ENCODE measurements at places on chromosomes 3 and 15. TPM values are rescaled to one million over a fixed set of nuclear protein-coding genes. Genes with fewer than 3 reads are reported as not detected.

DNA sequence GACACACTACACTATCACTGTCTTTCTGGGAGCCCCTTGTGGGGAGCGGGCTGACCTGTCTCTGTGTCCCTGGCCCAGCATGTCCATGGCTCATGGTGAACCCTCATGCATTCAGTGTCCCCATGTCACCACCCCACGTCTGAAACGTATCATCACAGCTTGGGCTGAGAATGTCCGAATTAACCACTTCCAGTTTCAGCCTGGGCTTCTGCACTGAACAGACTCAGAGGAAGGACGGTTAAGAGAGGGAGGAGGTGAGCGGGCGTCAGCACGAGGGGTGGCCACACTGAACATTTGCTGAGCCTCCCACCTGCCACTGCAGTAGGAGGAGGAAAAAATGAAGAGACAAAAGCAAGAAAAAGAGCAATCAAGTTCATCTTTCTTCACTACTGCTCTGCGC, 30.5 kb downstream of the ATP2B2 start:
- no peak overlapping the region for H3K27ac ChIP-seq
- no peaks in the 10 kb centered on the region for H3K4me1 ChIP-seq
- peaks cover 9% of the 10 kb centered on the region for H3K27me3 ChIP-seq

- H3K36me3 ChIP-seq = no peaks in the 10 kb centered on the region
- DNase-seq = peak; percentile 15
- H3K4me3 ChIP-seq = no peak overlapping the region
These were observed 397.7 kb downstream of the DIPK2A start for GRCh38 chr3:144369129-144369879.

DNA sequence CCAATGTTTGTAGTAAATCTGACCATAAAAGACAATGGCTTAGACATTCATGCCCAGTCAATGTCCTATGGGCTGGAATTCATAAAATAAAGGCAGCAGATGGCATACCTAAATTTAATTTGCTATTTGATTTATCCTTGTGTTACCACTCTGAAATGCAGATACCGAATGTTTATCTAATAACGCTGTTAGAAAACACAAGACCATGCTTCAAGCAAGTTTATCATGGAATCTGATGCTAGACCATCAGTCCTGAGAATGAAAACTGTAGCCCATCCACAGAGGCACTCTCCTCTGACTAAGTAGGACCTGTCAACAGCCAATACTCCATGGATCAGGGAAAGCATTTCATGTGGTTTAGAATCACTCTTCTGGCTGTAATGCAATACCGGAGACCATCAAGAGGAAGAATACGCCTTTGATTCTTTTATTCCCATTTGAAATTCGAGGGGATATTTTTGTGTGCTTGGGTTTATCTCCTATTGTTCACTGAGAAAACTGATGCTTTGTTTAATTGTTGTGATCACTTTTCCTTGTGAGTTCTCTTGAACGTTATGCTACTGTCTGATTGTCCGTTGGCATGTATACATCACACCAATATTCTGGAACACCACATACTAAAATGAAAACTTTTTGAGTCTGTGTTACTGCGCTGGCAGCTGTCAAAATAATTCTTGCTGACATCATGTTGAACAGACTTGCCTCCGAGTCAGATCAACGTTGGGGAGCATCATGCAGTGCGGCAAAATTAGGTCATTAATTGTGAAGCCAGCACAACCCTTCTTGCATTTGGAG, 12.1 kb upstream of the CPB1 start:
- H3K4me1 ChIP-seq = no peaks in the 10 kb centered on the region
- DNase-seq = no peak
- H3K27me3 ChIP-seq = no peaks in the 10 kb centered on the region
- no peak overlapping the region for H3K4me3 ChIP-seq
- no peak overlapping the region for H3K27ac ChIP-seq

DNA sequence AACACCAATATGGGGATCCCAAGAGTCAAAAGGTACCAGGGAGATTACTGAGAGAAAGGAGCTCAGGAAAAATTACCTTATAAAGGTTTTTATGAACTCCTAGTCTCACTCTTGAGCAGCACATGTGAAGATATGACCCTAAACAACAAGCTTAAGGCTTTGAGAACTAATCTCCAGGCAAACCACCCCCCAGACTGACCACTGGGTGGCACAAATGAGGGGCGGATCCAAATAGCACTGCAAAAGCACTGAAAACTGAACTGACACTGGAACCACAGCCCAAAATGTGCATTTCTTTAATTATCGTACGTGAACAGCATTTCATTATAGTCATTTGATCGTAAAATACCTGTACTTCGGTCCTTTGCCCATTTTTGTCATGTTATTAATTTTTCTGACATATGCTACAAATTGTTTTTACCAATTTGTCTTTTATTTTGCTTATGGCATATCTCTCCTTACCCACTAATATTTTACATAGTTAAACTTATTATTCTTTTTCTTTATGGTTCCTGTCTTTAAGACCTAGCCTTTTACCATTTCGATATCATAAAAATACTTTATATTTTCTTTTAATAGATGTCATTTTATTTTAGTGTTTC, 31.5 kb upstream of the TFDP2 start:
- DNase-seq = peak; percentile 30
- H3K27ac ChIP-seq = no peak overlapping the region
- H3K36me3 ChIP-seq = peaks cover 12% of the 10 kb centered on the region
- no peaks in the 10 kb centered on the region for H3K4me1 ChIP-seq

GRCh38 chr3:155323063-155323666, 29.7 kb upstream of the STRIT1 start:
- no peaks in the 10 kb centered on the region for H3K27me3 ChIP-seq
- peak; percentile 63 for DNase-seq
- H3K27ac ChIP-seq = no peak overlapping the region
- H3K36me3 ChIP-seq = no peaks in the 10 kb centered on the region
- no peak overlapping the region for H3K4me3 ChIP-seq

- H3K27ac ChIP-seq = no peak overlapping the region
- peaks cover 3% of the 10 kb centered on the region for H3K36me3 ChIP-seq
- H3K4me3 ChIP-seq = no peak overlapping the region
- no peaks in the 10 kb centered on the region for H3K27me3 ChIP-seq
- no peak for DNase-seq
These were observed 51.5 kb downstream of the AAGAB start for GRCh38 chr15:67202991-67203390.

- DNase-seq = no peak
- no peaks in the 10 kb centered on the region for H3K4me1 ChIP-seq
- no peaks in the 10 kb centered on the region for H3K36me3 ChIP-seq
- no peak overlapping the region for H3K4me3 ChIP-seq
These were observed 1042.9 kb downstream of the ROBO1 start for GRCh38 chr3:78724859-78725258.

- DNase-seq = no peak
- H3K4me1 ChIP-seq = no peaks in the 10 kb centered on the region
- H3K36me3 ChIP-seq = no peaks in the 10 kb centered on the region
- no peak overlapping the region for H3K4me3 ChIP-seq
- H3K27me3 ChIP-seq = no peaks in the 10 kb centered on the region
These were observed 5.1 kb downstream of the SPTBN5 start for GRCh38 chr15:41888662-41889253.

GRCh38 chr3:37492977-37493471, 318.6 kb upstream of the LRRFIP2 start:
- H3K4me3 ChIP-seq = no peak overlapping the region
- peak; percentile 49 for DNase-seq
- H3K4me1 ChIP-seq = peaks cover 21% of the 10 kb centered on the region
- no peaks in the 10 kb centered on the region for H3K27me3 ChIP-seq
- peak overlapping the region; percentile 75 for H3K27ac ChIP-seq

DNA sequence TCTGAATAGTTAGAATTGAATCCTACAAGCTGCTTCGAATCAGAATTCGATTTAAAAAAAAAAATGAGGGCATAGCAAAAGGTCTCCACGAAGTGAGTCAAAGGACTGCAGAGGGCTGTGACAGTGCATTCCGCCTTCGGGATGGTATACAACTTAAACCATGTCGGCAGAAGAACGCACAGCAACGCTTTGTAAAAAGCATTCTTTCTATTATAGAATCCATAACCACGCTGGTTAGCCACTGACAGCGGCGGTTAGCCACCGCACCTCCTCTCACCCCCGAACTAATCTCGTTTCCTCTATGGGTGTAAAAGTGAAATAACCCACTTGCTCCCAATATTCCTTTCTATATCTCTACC, 664 bp upstream of the PIK3CA start:
- H3K27me3 ChIP-seq = no peaks in the 10 kb centered on the region
- peak overlapping the region; percentile 49 for H3K4me3 ChIP-seq
- no peaks in the 10 kb centered on the region for H3K36me3 ChIP-seq
- peak overlapping the region; percentile 94 for H3K27ac ChIP-seq
- no peaks in the 10 kb centered on the region for H3K4me1 ChIP-seq

DNA sequence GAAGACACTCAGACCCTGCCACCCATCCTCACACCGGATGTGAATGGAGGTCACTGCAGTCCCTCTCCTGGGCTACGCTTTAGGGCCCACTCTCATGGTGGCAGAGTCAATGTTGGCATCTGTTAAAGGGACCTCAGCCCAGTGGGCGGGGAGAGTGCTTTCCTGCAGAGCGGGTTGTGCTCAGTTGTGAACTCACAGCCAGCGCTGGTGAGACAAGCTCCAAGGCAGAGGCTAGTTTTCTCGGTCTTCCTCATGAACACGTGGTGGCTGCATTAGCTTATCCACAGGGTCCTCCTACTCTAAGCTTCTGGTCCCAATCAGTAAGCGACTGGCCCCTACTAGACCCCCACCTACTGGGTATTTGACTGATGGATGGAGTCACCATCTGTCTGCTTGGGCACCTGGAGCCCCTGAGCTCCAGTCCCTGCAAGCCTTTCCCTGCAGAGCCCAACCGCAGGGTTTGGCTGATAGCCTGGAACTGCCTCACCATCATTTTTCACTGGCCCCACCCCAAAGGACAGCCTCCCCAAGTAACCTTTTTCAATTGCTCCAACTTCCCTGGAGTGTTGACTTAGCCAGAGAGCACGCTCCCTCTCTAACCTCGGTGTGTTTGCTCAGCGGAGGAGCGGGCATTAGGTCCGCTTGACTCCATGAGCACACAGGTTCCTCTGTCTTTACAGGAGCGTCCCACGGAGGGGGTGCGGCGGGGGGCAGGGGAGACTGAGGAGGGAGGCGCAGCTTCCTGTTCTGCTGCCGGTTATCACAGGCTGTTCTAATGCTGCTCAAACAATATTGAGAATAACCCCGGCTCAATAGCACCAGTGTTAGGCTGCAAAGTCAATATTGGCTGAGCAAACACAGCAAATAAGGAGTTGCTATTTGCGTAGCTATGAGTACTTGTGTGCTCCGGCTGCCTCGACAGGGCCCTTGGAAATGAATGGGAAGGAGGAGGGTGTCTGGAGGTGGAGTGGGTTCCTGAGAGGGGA, 141.7 kb downstream of the RPLP1 start:
- peak; percentile 83 for DNase-seq
- H3K27ac ChIP-seq = no peak overlapping the region
- H3K4me1 ChIP-seq = peaks cover 13% of the 10 kb centered on the region
- no peaks in the 10 kb centered on the region for H3K27me3 ChIP-seq
- H3K36me3 ChIP-seq = no peaks in the 10 kb centered on the region

DNA sequence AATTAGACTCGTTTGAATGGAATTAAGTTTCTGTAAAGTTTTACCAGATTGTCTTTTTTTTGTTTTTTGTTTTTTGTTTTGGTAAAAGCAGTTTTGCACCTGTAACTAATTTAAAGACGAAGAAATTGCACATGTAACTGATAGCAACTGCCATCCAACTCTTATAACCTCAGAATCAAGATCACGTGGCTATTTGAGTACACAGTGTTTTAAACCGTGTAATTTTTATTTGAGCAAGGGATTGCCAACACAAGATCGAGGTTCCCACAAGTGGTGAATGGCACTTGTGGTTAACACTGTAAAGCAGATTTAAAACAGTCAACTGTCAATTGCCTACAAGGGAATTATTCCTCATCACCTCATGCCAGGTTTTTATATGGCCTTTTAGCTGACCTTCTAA, 67.3 kb downstream of the PPARG start:
- H3K4me3 ChIP-seq = no peak overlapping the region
- no peaks in the 10 kb centered on the region for H3K36me3 ChIP-seq
- no peak for DNase-seq
- peaks cover 3% of the 10 kb centered on the region for H3K27me3 ChIP-seq

DNA sequence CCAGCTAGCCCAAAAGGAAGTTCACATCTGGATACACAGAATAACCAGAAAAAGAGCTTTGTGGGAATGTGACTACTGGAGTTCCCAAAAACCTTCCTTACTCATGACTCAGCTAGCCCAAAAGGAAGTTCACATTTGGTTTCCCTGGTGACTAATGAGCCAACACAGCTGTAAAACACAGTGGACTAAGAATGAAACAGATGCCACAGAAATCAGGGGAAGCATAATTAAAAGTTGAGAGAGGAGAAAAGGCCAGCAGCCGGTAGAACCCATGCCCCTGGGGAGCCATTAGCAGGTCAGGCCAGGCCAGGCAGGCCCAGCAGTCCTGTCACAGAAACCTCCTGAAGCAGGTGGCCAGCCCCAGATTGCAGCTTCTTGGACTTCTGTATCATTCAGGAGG, 130.3 kb downstream of the GHSR start:
- no peaks in the 10 kb centered on the region for H3K27me3 ChIP-seq
- H3K4me1 ChIP-seq = peaks cover 6% of the 10 kb centered on the region
- H3K4me3 ChIP-seq = no peak overlapping the region

GRCh38 chr15:97171556-97171955, 788.9 kb upstream of the ARRDC4 start:
- peaks cover 3% of the 10 kb centered on the region for H3K4me1 ChIP-seq
- DNase-seq = no peak
- H3K27ac ChIP-seq = no peak overlapping the region
- H3K27me3 ChIP-seq = no peaks in the 10 kb centered on the region
- H3K36me3 ChIP-seq = no peaks in the 10 kb centered on the region

- no peaks in the 10 kb centered on the region for H3K36me3 ChIP-seq
- DNase-seq = no peak
- no peak overlapping the region for H3K4me3 ChIP-seq
- H3K27me3 ChIP-seq = no peaks in the 10 kb centered on the region
- peak overlapping the region; percentile 24 for H3K27ac ChIP-seq
- H3K4me1 ChIP-seq = no peaks in the 10 kb centered on the region
These were observed 5.4 kb downstream of the MGLL start for GRCh38 chr3:127816783-127817405.

DNA sequence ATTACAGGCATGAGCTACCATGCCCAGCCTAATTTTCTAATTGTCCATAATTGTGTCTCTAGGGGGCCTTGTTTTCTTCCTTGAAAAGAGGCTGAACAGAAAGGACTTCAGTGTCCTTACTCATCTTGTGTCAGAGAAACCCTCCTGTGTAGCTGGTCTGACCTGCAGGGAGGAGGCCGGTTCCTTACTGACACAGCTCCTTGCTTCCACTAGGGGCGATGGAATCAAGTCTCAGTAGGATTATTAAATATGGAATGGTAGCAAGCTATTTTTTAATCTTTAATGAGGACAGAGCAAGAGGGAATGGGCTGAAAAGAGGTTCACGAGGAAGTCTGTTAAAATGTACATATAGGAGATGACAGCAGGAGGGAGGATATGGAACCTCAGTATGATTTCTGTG, 8.6 kb downstream of the LPCAT4 start:
- peaks cover 10% of the 10 kb centered on the region for H3K36me3 ChIP-seq
- H3K4me3 ChIP-seq = no peak overlapping the region
- no peak overlapping the region for H3K27ac ChIP-seq
- no peaks in the 10 kb centered on the region for H3K27me3 ChIP-seq

- no peak for DNase-seq
- peaks cover 13% of the 10 kb centered on the region for H3K36me3 ChIP-seq
- H3K27ac ChIP-seq = no peak overlapping the region
- H3K27me3 ChIP-seq = no peaks in the 10 kb centered on the region
- H3K4me3 ChIP-seq = no peak overlapping the region
These were observed 78.2 kb downstream of the ATG7 start for GRCh38 chr3:11350374-11350773.

The SNTN gene
- total RNA-seq = 51.0 TPM

The DAZL gene
- not detected for total RNA-seq

The SLC22A14 gene
- not detected for total RNA-seq

The PLXND1 gene
- 191 TPM for total RNA-seq

The C3orf62 gene
- total RNA-seq = 8.2 TPM

The FOXL2NB gene
- total RNA-seq = not detected

The NLGN1 gene
- 22.2 TPM for total RNA-seq

The RFT1 gene
- total RNA-seq = 21.3 TPM

All from lung (tissue), 17 donors.